ENCODE measurements at places on chromosomes 7 and 10.

DNA sequence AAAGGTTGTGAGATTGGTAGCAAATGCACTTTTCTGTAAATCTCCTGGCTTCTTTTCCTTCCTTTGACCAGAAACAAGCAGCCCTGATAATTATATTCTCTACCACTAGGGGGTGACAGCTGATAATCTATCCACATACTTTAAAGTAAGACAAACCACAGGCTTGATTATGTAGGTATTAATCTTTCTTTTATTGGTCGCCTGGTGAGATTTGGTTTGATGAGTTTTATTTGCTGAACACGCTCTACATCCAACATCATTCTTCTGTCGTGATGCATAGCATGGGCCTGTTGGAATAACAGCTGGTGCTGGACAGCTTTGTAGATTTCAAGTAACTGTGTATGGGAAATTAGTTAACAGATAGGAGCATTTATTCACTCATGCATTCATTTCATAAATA, 63.5 kb downstream of the ZNF365 start:
- DNase-seq: no peak

GRCh38 chr7:590731-591551, 71.3 kb upstream of the PDGFA start:
- no peak for DNase-seq

DNA sequence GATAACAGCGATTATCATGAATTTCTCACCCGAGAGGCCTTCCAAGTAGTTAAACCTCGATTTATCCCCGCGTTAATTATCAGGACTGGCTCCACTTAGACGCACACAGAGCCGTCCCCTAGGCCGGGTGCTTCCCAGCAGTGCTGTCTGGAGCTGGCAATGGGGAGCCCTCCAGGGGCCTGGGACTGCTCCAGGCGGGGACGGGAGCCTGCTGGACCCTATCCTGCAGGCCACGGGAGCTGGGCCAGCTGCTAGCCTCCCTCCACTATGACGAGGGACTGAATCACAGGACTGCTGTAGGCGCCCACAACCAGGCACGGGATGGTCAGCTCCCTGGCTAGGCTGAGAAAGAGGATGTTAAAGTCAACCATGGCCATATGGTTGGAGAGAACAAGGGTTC, 229.1 kb downstream of the ELFN1 start:
- no peak for DNase-seq

DNA sequence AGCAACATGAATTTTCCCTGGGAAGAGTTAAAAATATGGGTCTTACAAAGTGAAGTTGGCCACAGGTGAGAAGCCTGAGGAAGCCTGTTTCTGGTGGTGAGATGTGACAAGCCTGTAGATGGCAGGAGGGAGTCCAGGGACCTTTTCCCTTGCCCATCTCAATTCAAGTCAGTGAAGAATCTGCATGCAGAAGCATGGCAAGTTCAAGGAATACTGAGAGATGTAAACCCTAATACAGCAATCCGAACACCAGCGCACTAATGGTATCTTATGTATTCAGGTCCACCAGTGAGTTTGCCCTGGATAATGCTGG, 73.6 kb downstream of the RHOBTB1 start:
- DNase-seq: no peak

GRCh38 chr7:157054927-157055326, 44.5 kb upstream of the MNX1 start:
- DNase-seq: no peak

GRCh38 chr10:44956717-44957706, 2.6 kb upstream of the RASSF4 start:
- DNase-seq: no peak

DNA sequence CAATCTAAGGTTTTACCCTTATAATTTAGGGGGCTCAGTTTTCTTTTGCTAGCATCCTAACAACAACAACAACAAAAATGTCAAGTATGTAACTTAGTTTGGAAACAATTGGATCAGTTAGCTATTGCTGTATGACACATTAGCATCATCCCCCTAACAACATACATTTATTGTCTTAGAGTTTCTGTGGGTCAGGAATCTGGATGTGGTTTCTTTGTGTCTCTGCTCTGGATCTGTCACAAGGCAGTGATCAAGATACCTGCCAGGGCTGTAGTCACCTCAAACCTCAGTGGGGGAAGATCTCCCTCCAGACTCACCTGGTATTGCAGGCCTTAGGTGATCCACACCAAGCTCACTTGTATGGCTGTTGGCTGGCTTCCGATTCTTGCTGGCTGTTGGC, 18.3 kb downstream of the CREB5 start:
- no peak for DNase-seq

- no peak for DNase-seq
Observed at GRCh38 chr10:26439406-26440087, 1.4 kb downstream of the APBB1IP start.

DNA sequence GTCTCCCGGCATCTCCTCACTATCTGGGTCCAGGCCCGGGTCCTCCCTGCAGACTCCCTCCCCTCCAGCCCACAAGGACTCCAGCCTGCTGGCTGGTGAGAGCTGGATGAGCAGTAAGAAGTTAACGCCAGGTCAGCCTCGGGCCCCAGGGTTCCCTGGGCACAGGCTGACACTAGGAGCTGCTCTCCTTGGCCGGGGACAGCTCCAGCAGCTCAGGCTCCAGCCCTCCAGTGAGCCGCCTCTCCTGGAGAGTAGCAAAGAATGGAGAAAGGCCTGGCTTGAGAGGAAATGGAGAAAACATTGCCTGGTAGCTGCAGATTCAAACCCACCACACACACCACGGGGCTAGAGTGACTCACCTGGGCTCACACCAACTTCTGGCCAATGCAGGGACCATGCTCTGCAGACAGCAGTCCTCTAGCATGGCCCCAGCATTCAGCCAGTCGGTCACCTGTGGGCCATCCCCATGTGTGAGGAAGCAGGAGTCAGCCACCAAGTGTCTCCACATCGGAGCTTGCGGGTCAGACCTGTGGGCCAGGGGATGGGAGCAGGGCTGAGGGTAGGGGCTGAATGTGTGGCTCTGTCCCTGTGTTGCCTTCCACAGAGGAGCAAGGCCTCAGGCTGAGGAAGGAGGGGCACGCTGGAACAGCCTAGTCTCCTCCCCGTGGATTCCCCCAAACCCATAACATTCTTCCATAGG, 6.5 kb downstream of the SAP25 start:
- DNase-seq: no peak

GRCh38 chr7:38628630-38629385, 2.4 kb downstream of the AMPH start:
- no peak for DNase-seq

GRCh38 chr7:18655506-18655905, 160.0 kb downstream of the HDAC9 start:
- no peak for DNase-seq

DNA sequence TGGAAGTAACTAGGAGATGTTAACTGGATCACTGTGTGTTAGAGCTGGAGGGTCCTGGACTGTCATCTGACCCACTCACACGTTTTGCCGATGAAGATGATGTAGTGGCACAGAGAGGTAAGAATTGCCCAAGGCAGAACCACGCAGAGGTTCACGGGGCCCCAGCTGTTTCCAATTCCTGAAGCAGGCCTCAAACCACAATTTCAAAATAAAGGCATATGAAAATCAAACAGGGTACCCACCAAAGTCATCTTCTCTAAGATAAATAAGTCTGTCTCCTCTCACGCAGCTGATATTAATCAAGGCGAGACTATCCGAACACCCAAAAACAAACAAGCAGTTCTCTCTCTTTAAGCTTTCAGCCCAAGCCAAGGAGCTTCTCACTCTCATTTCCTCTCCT, 113.3 kb upstream of the JCAD start:
- no peak for DNase-seq

DNA sequence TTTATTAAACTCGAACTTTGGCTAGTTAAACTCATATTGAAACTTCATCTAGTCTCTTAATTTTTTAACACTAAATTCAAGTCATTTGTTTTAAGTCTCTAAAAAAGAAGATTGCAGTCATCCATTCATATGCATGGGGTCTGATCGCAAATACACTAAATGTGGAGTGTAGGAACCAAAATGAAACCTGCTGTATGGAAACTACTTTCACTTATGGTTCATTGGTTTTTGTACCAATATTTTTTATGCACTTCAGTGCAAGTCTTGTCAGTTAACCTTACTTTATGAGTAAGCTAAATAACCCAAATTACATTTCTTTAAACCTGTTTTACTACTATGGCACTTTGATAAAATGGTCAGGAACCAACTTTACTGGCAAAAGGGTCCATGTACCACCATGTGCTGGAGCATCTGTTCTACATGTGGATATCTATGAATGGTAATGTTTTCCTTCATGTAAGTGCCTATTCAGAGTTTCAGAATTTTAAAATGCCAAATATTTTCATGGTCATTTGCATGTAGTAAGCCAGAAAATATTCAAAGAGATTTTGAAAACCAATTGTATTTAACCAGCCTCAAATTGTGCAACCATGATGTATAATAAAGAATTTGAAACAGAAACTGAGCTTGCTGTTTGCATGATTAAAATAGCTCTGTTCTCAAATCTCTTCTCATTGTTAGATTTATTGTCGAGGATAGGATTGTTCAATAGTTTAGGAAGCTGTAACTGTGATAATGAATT, 7.6 kb upstream of the SUPV3L1 start:
- no peak for DNase-seq

GRCh38 chr7:95545007-95545615, 51.2 kb downstream of the PDK4 start:
- no peak for DNase-seq

DNA sequence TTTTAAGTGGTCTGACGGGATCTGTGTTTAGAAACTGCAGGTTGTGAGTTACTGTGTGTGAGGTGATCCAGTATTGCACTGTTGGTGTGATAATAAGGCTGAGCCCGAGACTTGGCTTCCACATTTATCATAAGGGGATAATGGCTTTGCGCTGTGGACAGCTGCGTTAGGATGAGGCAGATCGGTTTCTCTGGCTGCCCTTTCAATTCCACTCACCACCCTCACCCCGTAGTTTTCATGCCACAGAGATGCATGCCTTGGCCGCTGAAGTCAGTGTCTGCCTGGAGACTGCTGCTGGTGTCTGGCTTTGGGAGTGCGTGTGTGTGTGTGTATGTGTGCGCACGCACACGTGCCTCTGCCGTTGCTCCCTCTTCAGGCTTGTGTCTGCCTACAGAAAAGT, 273.0 kb downstream of the CCDC3 start:
- no peak for DNase-seq

- no peak for DNase-seq
Observed at GRCh38 chr10:4656576-4657194, 169.3 kb upstream of the AKR1E2 start.

GRCh38 chr7:47074702-47075153, 507.2 kb downstream of the TNS3 start:
- DNase-seq: no peak

GRCh38 chr10:114566064-114566463, 92.0 kb downstream of the ABLIM1 start:
- no peak for DNase-seq

DNA sequence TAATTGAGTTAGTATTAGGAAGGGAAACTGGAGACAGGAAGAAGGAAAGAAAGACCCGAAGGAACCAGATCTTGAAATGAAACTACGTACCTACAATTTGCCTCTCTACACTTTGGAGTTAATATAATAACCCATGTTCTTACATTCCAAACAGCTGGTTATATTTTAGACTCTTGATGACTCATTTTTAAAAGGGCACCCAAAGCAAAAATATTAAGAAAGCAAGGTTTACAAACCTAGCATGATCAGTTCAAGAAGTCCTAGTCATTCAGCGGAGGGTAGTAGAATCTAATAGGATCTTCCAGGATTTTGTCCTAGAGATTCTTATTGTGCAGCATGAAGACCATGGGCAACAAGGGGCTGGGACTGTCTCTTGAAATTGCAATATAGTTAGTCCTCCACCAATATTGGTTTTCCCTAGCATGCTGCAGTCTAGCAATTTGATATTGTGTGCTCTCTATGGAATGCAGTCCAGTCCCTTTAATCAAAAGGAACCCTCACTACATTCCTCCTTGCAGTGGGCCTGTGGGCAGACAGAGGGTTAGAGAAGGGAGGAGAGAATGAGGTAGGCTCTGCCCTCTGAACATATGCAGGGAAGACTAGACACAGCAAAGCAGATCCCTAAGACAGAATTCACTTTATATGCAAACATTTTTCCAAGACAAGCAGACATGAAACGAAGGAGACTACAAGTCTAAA, 230.3 kb downstream of the INHBA start:
- no peak for DNase-seq

GRCh38 chr10:61330669-61331068, 122.5 kb downstream of the TMEM26 start:
- DNase-seq: no peak

GRCh38 chr7:102976493-102976892, 63.7 kb downstream of the LRRC17 start:
- DNase-seq: no peak

- DNase-seq: no peak
Observed at GRCh38 chr7:22962775-22963350, 51.1 kb downstream of the HYCC1 start.

GRCh38 chr10:30675791-30676718, 46.5 kb upstream of the LYZL2 start:
- no peak for DNase-seq

DNA sequence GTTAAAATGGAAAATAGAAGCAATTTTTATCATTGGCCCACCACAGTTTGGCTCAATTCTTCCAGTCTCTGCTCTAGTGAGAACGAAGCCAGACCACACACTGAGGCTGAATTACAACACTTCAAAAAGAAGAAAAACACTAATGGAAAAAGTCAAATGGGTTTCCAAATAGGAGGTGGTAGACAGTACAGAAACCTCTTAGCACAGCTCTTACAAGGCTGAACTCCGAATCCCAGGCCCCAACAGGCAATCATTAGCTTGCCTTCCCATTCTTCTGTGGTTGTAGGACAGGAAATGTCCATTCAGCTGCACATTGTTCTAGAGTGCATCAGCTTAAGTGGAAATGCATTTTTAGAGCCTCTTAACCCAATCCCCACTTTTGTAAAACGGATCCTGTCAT, 115.1 kb upstream of the MEOX2 start:
- no peak for DNase-seq

DNA sequence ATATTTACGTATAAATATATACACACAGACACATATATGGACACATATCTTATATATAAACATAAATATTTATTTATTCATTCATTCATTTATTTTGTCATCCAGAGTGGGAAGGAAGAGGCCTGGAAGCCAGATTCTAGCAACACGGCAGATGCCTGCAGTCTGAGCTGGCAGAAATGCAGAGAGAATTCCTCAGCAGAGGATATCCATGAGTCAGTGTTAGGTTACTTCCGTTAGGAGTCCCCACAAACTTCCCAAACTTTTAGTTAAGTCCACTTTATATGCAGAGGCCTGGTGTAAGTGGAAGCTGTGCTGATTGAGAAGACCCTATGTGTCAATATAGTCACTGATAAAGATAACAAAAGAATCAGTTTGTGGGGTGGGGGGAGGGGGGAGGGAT, 89.6 kb downstream of the PPP1R17 start:
- DNase-seq: no peak

- no peak for DNase-seq
Observed at GRCh38 chr7:67771846-67772605, 775.4 kb downstream of the TYW1 start.

GRCh38 chr7:124399941-124400340, 365.7 kb downstream of the GPR37 start:
- DNase-seq: no peak
